ENCODE measurements at places on chromosomes 2 and 18.

- no peak for ATAC-seq
These were observed 45.3 kb downstream of the FRZB start for GRCh38 chr2:182821182-182821581.

DNA sequence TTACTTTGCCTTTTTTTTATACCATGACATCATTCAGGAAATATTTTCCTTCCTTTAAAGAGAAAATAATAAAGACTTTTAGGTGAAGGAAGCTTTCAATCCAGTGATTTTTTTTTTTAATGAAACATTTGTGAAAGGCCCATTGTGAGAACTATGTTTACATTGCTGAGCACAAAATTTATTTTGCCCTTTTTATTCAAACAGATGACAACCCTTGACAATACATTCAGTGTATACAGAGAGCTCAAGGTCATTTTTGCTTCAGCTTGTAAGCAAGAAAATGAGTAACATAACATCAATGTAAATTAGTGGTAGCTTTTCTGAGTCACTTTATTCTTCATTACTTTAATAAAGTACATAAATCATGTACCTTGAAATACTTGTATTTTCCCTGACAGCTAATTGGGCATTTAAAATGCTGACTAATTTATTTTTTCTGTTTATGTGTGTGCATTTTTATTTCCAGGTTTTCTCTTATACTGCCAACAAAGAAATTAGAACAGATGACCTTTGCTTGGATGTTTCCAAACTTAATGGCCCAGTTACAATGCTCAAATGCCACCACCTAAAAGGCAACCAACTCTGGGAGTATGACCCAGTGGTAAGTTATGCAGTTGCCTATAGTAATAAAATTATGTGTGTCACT is 121.6 kb downstream of the GALNT1 start:
- no peak for ATAC-seq

DNA sequence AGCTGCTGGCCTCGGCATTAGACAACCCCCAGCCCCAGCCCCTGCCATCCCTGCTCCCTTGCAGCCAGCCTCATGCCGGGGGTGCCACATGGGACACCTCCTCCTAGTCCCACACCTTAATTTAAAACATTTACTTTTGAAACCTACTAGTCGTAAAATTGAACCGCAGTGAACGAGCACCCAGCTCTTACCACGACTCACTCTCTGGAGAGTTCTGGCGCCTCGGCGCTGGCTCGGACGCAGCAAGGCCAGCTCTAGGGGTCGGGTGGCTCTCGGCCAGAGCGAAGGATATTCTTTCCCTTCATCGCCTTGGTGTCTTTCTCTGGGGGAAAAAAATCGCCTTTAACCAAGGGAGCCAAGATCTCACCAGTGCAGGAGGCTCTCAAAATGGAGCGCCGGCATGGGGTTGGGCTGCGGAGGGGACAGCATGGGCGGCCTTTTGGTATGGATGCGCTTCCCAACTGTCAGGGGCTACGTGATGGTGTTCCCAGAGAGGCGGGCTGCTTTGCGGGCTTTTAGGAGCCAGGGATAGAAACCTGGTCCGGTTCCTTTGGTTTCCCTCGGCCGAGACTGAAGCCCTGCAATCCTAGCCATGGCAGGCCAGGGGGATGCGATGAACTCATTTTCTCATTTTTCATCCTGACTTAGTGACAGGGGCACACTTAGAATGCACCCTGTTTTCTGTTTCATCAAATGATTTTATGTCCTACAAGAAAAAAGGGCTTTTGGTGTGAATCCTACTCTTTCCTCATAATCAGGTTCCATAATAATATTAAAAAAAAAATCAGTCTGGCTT is 2.0 kb downstream of the HPCAL1 start:
- no peak for ATAC-seq

GRCh38 chr2:195648787-195649186 is 8.2 kb upstream of the SLC39A10 start:
- peak; percentile 38 for ATAC-seq

DNA sequence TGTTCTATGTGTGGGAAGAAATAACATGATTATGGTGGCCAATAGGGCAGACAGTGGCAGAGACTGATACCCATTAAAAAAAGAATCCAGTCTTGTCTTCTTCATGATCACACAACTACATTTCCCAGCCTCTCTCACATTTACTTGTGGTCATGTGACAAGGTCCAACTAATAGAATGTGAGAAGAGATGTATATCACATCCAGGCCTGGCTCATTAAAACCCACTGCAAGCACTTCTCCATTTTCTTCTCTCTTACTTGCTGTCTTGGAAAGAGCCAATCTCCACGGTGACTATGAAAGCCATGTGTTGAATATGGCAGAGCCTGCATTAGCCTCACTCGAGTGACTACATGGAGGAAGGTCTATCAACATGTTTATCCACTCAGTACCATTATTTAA is 306.2 kb upstream of the ZEB2 start:
- no peak for ATAC-seq

GRCh38 chr2:190789074-190790004 is 91.3 kb upstream of the GLS start:
- ATAC-seq: no peak

GRCh38 chr2:51032751-51033330 is 909 bp upstream of the NRXN1 start:
- no peak for ATAC-seq

- ATAC-seq: no peak
These were observed 30.0 kb downstream of the SCTR start for GRCh38 chr2:119494163-119494790.

DNA sequence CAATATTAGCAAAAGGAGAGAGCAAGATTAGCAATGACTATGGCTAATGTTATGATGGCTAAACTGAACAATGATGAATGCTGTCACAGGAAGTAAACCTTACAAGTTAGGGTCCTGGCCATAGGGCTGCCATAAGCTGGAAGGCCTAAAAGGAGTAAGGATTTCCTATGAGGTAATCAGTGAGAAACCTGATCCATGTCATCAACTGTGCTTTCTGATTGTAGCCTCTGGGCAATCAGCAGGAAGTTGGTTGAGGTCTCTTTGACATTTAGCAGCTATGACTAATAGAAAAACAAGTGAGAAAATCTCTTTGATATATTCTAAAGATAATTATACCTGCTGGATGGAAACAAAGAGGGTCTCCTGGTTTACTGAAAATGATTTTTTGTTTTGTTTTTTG is 193.0 kb downstream of the RAB3GAP1 start:
- ATAC-seq: peak; percentile 92

- no peak for ATAC-seq
These were observed 190.0 kb upstream of the SESTD1 start for GRCh38 chr2:179454443-179455171.

DNA sequence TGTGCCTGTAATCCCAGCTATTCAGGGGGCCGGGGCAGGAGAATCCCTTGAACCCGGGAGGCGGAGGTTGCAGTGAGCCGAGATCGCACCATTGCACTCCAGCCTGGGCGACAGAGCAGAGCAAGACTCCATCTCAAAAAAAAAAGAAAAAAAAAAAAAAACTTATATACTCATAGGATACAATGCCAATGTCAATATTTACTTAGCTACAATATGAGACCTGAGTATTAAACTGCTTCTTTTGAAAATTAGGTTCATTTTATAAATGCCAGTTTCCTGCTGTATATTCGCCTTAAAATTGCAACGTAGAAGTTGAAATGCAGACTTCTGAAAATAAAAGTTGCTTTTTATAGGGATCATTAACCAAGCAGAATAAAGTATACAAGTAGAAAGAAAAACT is 2.3 kb downstream of the SLC35F5 start:
- ATAC-seq: no peak

GRCh38 chr2:23649819-23650218 is 264.8 kb downstream of the KLHL29 start:
- no peak for ATAC-seq

DNA sequence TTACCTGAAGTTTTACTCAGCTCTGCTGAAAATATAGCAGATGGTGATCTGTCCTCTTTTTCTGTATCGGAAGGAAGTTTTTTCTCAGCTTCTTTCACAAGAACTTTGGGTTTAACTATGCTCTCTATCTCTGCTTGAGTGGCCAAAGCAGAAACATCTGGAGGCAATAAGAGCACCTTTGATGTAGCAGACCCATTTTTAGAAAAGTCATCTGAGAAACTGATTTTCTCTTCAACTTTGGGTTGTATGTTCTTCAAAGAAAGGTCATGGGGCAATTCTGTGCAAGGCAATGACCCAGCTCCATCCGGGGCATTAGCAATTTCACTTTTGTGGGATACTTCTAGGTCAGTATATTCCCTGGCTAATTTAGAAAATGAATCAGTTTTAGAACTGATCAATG is 25.2 kb downstream of the RTN4 start:
- ATAC-seq: peak; percentile 7

DNA sequence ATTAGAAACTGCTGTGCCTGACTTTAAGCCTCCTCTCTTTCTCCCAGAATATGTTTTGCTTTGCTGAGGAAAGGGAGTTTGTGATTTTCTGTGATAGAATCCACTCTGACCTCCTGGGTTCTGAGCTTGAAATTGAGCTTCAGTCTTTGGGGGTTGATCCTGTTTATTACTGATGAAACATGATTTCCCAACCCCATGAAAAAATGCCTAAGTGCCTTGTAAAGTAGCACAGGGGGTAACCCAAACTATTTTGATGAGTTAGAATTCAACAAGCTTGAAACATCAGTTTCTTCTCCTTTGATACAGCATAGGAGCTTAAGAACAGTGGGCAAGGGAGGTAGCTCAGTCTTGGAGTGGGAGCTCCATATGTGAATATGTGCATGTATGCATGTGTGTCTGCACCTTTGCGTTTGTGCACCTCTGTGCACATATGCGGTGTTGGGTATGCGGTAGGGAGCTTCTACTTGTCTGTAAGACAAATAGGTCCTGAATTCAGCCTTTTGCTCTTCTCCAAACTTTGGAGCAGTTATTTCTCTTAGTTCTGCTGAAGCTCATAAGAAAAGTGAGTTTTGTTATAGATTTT is 364.6 kb downstream of the OSR1 start:
- no peak for ATAC-seq

- no peak for ATAC-seq
These were observed 255.8 kb downstream of the ERBB4 start for GRCh38 chr2:212282671-212283261.

- ATAC-seq: no peak
These were observed 123.1 kb upstream of the ARL4C start for GRCh38 chr2:234620018-234620417.

GRCh38 chr2:118521960-118522359 is 325.5 kb downstream of the EN1 start:
- no peak for ATAC-seq

GRCh38 chr2:64809216-64809615 is 155.5 kb upstream of the SERTAD2 start:
- no peak for ATAC-seq

- no peak for ATAC-seq
These were observed 102.4 kb downstream of the GALNT3 start for GRCh38 chr2:165691615-165692014.

DNA sequence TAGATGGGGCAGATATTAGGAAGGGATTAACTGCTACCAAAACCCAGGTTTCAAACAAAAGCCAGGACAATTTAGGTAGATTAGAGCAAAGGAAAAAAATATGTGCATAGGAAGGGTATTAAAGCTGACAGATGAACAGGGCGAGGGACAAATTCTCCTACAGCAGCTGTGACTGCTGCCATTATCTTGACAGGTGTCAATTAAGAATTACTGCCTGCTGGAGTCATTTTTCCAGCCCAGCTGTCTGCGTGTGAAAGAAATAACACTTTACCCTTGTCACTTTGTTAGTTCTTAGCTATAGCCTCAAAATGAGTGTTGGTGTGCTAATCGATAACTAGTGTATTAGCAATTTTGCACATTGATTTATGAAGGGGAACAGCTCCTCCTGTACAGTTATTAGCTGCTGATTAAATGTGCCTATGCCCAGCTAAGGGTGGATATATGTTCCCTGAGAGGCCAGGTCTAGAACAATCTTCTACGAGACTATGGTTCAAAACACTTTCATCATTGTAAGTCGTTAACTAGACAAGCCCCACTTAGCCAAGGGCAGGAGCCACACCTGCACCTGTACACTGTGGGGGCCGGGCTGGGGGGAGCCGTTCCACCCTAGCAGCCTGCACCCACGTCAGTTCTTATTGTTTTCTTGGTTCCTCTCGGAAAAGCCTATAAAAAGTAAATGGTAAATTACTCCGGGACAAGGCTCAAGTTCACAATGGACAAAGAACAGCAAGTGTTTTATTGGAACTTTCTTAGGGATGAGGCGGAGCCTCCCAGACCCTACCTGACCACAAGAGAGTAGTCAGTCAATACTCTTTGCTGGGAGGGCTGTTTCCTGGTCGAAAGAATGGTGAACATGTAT is 7.7 kb downstream of the TSHZ1 start:
- ATAC-seq: no peak

GRCh38 chr2:32357318-32358110 is 691 bp downstream of the BIRC6 start:
- ATAC-seq: peak; percentile 11

DNA sequence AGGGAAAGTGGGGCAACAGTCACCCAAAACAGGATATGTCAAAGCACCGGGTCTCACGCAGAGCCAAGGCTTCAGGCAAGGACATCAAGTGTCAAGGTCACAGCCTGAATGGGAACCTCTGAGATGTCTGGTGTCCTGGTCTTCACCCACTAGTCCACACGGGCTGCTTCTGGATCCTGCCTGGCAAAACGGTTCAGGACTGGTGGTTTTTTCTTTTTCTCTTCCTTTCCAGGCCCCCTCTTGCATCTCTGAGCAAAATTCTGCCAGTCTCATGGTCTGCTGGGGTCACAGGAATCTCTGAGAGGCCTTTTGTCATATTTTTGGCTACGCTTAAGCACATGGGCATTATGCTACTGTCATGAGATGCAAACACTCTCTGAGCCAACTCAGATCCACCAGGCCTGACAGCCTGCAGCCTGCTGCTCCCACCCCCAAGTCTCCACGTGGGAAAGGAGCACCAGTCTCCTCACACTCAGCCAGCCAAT is 518.2 kb upstream of the ZEB2 start:
- ATAC-seq: no peak

DNA sequence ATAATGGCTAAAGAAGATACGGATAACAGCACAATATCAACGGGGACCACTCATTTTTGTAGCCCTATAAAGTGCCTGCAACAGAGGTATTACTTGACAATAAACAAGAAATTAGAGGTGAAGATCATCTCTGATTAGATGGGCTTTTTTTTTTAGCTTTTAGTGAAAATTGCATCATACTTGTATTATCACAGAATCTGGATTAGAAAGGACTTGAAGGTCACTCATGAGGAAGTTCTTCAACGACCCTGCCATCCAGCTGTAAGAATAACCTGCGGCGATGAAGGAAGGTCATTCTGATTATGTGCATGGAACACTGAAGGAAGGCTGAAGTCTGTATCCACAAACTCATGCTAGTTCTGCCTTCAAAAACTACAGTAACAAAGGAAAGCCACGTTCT is 40.5 kb downstream of the THOC1 start:
- no peak for ATAC-seq

- ATAC-seq: no peak
These were observed 72.0 kb downstream of the KCNG2 start for GRCh38 chr18:79869591-79870300.

GRCh38 chr2:160292225-160292624 is 92.2 kb upstream of the ITGB6 start:
- ATAC-seq: no peak

GRCh38 chr2:114049280-114049679 is 159.4 kb downstream of the ACTR3 start:
- no peak for ATAC-seq

GRCh38 chr2:105840933-105841332 is 96.2 kb downstream of the NCK2 start:
- no peak for ATAC-seq

GRCh38 chr2:216959433-216959832 is 99.6 kb upstream of the TNP1 start:
- ATAC-seq: no peak

Data from activated CD4-positive, CD25-positive, alpha-beta regulatory T cell treated with anti-CD3 and anti-CD28 coated beads, Interleukin-2, amount 50 U/mL, for 24 hours (primary cell).